ENCODE measurements at places on chromosomes 3 and 15. TPM values are rescaled to one million over a fixed set of nuclear protein-coding genes. Genes with fewer than 3 reads are reported as not detected.

The B3GNT5 gene
- polyA plus RNA-seq: 65.3 TPM

The OR5K2 gene
- not detected for polyA plus RNA-seq

The ITIH1 gene
- polyA plus RNA-seq: not detected

The PCSK6 gene
- polyA plus RNA-seq: 13.5 TPM

The GABRR3 gene
- not detected for polyA plus RNA-seq

The NME9 gene
- polyA plus RNA-seq: 6.2 TPM

The TLR9 gene
- not detected for polyA plus RNA-seq

The MAPKBP1 gene
- polyA plus RNA-seq: 0.29 TPM

The STAB1 gene
- polyA plus RNA-seq: not detected

Measured in Purkinje cell (primary cell).